Left ventricle myocardium superior (tissue), 1 donor: ENCODE measurements at places on chromosomes 11 and 22. TPM values are rescaled to one million over a fixed set of nuclear protein-coding genes. Genes with fewer than 3 reads are reported as not detected.

GRCh38 chr11:58788355-58789023, 56.0 kb downstream of the GLYATL2 start:
- DNase-seq, result no peak

DNA sequence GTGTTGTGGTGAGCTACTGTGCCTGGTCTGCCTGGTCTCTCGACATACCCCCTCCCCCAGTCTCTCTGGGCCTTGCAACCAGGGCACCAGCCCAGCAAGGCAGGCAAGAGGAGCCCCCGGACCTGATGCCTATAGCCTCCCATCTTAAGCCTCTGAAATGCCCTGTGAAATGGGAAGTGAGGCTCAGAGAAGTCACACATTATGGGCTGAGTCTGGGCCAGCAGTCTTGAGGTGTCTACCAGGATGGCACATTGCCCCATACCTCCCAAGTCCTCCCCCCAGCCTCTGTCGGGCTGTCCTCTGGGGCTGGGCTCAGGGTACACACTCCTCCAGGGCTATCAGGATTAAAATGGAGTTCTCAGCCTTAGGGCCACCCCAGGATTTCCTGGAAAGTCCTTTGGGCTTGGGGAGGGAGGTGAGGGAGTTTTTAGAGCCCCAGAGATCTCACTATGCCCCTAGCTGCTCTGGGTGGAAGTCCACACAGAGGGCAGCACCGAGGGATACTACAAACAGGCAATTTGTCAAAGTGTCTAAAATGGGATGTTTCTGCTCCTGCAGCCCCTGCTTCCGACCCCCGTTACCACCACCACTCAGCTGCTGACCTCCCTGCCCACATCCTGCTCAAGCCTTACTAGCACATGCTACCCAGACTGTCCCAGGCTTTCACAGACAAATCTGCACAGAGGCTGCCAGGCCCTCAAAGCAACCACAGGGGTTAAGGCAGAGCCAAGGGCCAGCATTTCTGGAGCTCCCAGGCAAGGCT, 3.1 kb upstream of the SH3BP1 start:
- DNase-seq, result no peak

DNA sequence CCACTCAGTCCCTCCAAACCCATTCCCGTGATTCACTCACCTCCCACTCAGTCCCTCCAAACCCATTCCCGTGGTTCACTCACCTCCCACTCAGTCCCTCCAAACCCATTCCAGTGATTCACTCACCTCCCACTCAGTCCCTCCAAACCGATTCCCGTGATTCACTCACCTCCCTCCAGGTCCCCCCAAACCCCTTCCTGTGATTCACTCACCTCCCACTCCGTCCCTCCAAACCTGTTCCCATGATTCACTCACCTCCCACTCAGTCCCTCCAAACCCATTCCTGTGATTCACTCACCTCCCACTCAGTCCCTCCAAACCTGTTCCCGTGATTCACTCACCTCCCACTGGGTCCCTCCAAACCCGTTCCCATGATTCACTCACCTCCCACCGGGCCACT, 639.6 kb downstream of the BRD1 start:
- no peak for DNase-seq

DNA sequence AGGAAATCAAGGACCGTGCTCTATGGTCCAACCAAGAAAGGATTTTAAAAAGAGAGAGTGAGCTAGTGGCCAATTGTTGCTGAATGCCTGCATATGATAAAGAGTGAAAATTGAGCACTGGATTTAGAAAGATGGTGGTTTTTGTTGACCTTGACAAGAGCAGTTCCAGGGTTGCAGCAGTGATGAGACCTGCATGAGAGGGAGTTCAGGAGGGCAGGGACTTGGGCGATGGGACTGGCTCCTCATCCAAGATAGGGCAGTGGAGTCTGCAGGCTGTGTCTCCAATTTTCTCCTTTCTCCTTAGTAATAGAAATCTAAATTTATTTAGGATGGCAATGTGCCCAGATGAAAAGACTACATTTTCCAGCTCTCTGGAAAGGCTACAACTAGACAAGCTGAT, 94.0 kb upstream of the B3GAT1 start:
- DNase-seq, result no peak

DNA sequence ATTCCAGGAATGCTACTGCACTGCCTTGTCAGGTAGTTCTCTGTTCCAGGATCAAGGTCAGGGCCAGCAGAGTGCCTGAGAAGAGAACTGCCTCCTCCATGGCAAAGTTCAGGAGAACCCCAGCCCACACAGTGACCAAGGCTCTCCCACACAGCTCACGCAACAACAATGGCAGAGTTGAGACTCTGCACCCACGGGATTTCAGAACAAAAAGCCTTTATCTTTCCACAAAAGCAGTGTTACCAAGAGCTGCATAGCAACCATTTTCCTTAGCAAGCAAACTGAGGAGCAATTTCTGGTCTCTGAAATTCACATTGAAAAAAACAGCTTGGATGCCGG, 11.1 kb downstream of the PLAAT3 start:
- DNase-seq, result no peak

GRCh38 chr22:46269564-46269963, 1.8 kb downstream of the TTC38 start:
- DNase-seq, result no peak

DNA sequence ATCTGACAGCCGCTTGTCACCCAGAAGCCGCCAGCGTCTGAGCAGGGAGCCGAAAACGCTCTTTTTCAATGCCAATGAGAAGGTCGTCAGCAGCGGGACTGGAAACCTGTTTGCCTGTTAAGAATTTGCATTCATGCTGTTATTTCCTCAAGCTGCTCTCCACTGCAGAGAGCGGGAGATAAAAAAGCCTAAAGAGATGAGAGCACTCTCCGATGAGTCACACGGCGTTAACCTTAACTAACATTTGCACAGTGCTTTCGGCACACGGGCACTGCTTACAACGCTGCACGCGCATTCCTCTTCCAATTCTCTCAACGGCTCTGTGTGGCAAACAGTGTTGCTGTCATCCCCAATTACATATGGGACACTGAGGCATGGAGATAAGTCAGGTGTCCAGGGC, 40.0 kb upstream of the RTL6 start:
- no peak for DNase-seq

DNA sequence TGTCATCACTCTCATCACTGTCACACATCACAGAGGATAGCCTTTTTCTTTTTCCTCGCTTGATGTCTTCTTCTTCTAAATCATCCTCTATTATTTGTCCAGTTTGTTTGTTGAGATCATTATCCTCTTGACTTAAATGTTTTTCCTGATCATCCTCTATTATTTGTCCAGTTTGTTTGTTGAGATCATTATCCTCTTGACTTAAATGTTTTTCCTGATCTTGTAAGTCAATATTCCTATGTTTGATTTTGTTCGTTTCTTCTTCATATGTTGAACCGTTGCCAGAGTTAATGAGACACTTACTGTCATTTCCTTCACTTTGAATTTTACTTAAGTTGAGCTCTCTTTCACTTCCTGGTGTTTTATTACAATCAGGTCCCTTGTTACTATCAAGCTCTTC, 5.6 kb downstream of the CCDC82 start:
- no peak for DNase-seq

- no peak for DNase-seq
Observed at GRCh38 chr11:87859636-87860035, 315.6 kb downstream of the RAB38 start.

DNA sequence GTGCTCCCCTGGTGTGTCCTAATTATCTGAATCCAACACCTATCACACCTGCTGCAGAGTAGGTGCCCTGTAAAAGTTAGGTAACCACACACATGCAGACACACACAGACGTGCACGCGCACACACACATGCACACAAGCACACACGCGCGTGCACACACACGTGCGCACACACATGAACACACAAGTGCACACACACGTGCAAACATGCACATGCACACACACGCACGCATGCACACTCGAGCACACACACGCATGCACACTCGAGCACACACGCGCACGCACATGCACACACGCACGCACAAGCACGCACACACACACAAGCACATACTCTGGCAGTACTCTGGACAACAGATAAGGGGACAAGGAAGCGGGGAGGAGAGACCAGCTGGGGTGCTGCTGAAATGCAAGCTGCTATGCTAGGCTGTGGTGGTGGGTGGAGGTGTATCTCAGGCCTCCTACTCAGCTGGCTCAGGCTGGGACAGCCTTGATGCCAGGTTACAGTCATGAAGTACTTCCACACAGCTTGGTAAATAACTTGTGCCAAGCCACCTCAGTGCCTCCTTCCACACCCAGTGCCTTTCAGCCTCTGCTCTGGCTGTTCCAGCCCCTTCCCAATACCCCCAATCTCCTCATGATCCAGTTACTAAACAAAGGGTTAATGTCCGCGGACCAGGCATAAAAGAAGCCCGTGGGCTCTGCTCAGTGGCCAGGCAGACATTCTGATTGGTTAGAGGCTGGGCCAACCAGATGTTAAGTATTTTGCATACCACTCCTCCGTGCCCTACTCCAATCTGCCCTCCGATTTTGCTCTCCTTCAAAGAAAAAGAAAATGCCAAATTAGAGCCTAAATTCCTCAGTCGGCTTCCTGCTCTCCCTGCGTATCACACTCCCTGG, 374.1 kb downstream of the TENM4 start:
- no peak for DNase-seq

DNA sequence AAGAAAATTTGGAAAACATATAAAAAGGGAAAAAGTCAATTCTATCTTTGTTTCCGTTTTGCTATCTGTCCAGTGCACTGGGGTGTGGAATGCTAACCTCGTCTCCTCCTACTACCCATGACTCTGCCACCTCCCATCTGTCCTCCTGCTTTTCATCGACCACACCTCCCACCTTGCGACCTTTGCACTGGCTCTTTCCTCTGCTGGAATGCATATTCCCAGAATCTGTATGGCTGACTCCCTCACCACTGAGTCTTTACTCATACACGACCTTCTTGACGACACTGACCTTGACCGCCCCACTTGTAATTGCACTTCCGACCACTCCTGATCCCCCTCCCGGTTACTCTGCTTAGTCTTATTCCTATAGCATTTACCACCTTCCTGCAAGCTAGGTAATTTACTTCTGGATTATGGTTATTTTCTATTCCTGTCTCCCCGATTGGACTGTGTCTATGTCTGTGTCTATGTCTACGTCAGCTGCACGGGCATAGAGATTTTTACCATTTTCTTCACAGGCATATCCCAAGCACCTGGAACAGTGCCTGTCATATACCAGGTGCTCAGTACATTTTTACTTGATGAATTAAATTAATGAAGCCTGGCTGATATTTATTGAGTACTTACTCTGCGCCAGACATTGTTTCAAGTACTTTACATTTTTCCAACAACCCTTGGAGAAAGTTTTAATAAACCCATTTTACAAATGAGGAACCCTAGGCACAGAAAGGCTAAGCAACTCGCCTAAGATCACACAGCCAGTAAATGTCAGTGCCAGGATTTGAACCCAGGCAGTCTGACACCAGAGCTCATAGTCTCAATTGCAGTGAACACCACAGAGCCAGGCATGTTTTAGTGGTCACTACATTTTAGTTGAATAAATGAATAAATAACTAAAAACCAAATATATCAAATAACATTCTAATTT, 89.3 kb upstream of the SLC22A12 start:
- no peak for DNase-seq

DNA sequence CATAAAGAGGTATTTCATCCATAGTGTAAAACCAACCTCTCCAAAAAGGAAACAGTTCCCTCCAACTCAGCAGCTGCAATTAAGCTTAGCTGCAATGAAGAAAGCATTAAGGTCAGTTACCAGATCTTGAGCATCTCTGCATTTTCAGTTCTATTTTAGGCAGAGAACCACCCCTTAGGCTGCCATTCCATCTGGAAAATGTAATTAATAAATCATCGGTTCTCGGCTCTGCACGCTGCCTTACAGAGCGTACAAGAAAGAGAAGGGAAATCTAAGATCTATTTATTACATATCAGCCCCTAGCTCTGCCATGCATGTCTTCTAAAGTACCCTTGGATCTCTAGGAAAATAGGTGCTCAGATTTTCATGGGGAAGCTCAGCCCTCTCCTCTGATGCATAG, 71.5 kb downstream of the RCN1 start:
- DNase-seq, result no peak

DNA sequence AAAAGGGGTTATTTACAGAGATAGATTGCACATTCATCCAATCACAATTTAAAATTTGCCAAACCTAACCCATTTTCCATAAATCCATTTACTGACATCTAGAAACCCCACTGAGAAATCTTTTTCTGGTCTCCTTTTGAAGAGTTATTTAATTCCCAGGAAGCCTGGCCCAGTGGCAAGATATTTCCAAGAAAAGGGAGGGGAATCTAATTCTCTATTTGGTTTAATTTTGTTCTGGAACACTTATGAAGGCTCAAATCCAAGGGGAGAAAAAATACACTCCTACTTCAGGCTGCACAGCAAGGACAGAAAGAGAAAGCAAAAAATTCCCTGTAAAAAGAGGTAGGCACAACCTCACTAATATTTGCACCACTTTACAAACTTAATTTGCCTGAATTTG, 88.2 kb upstream of the LDLRAD3 start:
- no peak for DNase-seq

GRCh38 chr22:39318507-39319283, 728 bp downstream of the RPL3 start:
- DNase-seq, result no peak

GRCh38 chr22:46971099-46971763, 208.8 kb downstream of the TBC1D22A start:
- peak; percentile 67 for DNase-seq

DNA sequence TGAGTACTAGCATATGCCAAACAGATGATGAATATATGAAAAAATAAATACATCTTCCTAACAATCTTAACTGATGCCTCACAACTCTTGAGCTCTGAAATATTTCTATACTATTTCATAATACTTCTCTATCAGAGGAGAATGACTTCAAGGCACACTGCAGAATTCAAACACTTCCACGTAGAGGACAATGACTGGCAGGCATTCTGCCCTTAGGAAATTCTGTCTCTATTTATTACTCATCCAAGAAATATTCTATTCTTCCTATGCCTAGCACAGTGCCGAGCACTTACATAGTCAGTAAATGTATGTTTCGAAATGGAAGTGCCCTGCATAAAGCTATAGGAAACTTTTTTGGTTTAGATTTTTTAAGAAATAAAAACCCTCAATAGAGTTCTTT, 809.1 kb downstream of the DLG2 start:
- DNase-seq, result no peak

DNA sequence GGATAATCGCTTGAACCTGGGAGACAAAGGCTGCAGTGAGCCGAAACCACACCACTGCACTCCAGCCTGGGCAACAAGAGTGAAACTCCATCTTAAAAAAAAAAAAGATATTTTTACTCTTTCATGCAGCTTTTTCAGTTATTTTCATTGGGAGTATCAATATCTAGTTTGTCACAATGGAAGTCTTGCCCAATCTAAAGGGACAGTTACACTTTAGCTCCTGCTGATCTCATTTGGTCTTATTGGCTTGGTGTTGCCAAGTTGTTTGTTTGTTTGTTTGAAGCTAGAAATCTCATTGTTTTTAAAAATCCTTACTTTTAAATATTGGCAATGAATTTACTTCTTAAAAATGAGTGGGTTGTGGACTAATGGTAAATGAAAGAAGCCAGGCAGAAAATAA, 24.7 kb downstream of the CEP295 start:
- DNase-seq, result no peak

- no peak for DNase-seq
Observed at GRCh38 chr22:23533771-23534191, 46.3 kb downstream of the IGLL1 start.

The KRTAP5-1 gene
- not detected for total RNA-seq

The LRRC32 gene
- 30.8 TPM for total RNA-seq

The RHOG gene
- 18.6 TPM for total RNA-seq

The CCDC116 gene
- not detected for total RNA-seq
